ENCODE measurements at places on chromosomes 5 and 9.

DNA sequence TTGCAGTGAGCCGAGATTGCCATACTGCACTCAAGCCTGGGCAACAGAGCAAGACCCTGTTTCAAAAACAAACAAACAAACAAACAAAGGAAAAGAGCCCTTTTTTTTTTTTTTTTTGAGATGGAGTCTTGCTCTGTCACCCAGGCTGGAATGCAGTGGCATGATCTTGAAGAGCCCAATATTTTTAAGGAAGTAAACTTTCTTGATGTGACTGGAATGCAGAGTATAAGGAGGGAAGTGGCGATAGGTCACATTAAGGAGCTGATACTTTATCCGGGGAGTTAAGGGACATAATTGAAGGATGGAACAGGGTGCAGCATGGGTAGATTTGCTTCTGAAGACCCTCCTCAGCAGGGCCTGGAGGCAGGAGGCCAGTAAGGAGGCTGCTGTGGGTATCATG is 13.0 kb downstream of the NAIF1 start:
- DNase-seq = no peak

GRCh38 chr5:73417303-73418034 is 31.1 kb downstream of the FOXD1 start:
- DNase-seq = no peak

- no peak for DNase-seq
Measured at GRCh38 chr5:40376566-40376965, 303.1 kb upstream of the PTGER4 start.

DNA sequence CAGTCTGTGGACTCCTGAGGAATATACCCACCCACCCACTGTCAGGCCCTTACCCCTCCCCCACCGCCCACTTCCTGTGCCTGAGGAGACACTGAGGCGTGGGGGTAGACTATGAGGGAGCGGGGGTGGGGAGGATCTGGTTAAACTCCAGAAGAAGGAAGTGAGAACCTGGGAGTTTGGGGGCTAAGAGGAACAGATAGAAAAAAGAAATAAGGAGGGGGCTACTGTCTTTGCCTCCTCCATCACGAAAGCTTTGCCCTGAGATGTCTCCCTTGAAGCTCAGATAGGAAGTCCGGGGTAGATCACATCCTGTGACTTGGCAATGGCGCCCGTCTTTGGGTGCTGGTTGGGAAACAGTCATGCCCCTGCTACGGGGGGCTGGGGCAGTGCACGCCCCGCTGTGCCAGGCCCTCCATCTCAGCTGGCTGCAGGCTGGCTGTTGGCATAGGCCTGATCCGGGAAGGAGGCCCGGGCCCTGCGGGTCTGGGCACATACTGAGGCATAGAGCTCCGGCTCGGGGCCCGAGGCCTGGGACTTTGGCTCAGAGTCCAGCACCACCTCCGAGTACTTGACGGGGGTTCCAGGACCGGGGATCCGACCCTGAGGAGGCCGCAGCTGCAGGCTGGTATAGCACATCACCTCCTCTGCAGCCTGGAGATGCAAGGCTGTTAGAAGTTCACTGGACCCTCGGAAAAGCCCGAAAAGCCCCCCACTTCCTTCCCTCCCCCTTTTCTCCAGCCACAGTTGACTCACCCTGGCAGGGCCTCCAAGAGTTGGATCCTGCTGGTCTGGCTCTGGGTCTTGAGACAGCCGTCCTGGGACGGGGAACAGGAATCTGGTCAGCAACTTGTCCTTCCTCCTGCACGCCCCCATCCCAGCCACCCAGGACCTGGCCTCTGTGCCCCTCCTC is 1.0 kb downstream of the SIT1 start:
- DNase-seq = no peak

- no peak for DNase-seq
Measured at GRCh38 chr9:119365291-119366027, 3.8 kb downstream of the BRINP1 start.

DNA sequence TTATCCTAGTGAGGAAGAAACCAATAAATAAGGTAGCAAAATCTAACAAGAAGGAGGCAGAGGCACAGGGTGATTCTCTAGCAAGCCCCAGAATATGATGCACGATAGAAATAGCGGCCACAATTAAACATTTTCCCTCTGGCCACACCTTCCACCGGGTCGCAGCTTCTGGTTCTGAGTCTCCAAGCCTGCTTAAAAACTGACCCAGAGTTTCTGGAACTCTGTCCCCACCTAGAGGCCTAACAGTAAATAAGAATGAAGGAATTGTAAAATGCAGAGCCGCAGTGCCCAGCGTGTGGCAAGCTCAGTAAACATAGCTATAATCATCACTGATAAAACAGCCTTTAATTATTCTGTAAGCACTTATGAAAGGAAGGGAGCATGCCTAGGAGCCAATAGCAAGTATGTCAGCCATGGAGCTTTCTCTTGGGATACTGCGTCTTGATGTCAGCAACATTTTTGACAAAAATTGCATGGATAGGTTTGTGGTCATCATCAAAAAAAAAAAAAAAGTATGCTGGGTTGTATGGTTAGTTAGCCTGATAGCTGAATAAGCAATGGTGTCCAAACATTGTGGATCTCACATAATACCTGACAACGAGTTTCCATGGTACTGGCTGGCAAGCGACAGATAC is 465.5 kb downstream of the DNAH5 start:
- no peak for DNase-seq

DNA sequence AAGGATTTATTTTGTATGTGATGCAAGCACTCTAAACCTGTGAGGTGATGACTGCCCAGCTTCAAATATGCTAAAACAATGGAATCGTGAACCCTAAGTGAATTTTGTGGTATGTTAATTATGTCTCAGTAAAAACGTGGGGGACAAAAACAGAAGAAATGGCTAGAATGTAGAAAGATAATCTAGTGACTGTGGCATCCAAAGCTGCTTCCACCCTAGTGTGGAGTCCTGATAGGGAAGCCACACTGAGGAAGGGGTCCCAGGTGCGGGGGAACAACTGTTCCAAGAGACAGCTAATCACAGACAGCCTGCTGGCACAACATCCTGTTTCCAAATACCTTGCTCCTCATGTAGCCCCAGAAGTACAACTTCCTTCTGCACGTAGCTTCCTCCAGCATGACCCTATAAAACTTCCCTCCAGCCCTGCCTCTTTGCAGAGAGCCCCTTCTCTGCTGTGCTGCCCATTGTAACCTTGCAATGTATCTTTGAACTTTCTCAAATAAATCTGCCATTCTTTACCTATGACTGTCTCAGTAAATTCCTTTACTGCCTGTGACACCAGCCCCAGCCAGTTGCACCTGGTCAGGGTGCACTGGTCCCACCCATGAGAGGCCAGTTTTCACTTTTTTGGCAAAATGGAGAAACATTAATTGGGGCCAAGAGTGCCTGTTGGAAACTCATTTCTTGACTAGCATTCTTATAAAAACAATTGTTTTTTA is 4.9 kb downstream of the GMCL2 start:
- DNase-seq = no peak

GRCh38 chr5:141245250-141245717 is at the start of gene PCDHB15:
Gene PCDHB15, plus strand, starts transcription at chr5:141245395. Its CDS starts 184 bp downstream, at chr5:141245579.
- DNase-seq = no peak

GRCh38 chr5:128395073-128395472 is 143.0 kb downstream of the FBN2 start:
- DNase-seq = no peak

GRCh38 chr9:84575705-84576104 is 93.8 kb upstream of the NTRK2 start:
- DNase-seq = no peak

DNA sequence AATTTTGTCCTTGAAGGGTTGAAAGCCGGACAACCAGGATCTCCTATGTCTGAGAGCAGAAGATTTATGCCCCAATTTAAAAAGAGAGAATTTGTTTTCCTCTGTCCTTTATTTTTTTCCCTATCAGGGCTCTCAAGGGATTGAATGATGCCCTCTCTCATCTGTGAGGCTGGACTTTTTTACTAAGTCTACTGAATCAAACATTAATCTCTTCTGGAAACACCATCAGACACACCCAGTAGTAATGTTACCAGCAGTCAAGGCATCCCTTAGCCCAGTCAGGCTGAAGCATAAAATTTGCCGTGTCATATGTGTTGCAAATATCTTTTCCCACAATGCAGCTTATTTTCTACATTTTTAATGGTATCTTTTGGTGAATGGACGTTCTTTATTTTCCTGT is 1497.9 kb downstream of the MAT2B start:
- DNase-seq = no peak

GRCh38 chr9:33233626-33234342 is 6.2 kb upstream of the SPINK4 start:
- no peak for DNase-seq

GRCh38 chr9:113523421-113524141 is 60.1 kb downstream of the RGS3 start:
- peak; percentile 51 for DNase-seq

GRCh38 chr9:13437866-13438265 is 158.4 kb upstream of the MPDZ start:
- DNase-seq = no peak

DNA sequence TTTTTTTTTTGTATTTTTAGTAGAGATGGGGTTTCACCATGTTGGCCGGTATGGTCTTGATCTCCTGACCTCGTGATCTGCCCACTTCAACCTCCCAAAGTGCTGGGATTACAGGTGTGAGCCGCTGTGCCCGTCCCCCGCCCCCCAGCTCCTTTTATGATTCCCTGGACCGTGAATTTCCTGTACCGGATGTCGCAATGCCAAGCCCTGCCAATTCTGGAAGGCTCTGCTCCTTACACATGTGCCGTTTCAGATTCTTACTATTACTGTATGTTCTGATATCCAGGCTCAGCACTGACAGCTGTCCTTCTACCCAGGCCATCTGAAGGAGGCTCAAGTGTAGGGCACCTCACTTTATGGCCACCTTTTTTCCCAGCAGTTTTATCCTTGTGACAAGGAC is 100.1 kb downstream of the PLCXD3 start:
- no peak for DNase-seq

- DNase-seq = no peak
Measured at GRCh38 chr5:180428598-180428997, 65.6 kb upstream of the CNOT6 start.

- DNase-seq = no peak
Measured at GRCh38 chr5:77952636-77953212, 176.6 kb upstream of the TBCA start.

GRCh38 chr5:80239680-80240367 is 16.0 kb downstream of the SERINC5 start:
- DNase-seq = no peak

- no peak for DNase-seq
Measured at GRCh38 chr5:54421976-54422375, 33.5 kb upstream of the HSPB3 start.

- no peak for DNase-seq
Measured at GRCh38 chr5:67178966-67179365, 17.6 kb downstream of the CD180 start.

DNA sequence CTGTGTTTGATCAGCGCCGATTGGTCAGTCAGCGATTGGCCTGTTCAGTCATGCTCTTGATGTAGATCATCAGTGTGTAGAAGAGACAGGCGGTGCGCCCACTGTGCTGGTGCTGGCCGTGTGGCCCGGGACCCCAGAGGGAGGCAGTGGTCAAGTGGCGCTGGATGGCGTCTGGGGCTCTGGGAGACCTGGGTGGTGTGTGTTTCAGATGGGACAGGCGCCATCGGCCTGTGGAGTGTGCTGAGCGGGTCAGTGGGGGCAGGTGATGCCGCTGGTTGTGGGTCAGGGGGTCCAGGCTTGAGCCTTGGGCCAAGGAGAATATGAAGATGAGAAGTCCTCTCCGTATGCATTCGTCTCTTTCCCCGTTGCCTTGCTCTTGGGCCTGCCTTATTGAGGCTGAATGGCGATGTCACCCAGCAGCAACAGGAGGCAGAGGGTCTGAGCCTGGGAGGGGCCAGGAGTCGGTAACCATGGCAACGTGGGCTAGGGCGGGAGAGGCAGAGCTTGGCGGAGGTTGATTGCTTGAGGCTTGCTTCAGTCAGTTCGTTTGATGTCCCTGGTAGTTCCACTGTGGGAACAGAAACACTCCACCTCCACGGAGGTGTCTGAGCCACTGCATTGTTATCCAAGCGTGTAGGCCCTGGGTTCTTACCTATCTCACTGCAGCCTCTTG is 117.8 kb upstream of the CACNA1B start:
- DNase-seq = no peak

DNA sequence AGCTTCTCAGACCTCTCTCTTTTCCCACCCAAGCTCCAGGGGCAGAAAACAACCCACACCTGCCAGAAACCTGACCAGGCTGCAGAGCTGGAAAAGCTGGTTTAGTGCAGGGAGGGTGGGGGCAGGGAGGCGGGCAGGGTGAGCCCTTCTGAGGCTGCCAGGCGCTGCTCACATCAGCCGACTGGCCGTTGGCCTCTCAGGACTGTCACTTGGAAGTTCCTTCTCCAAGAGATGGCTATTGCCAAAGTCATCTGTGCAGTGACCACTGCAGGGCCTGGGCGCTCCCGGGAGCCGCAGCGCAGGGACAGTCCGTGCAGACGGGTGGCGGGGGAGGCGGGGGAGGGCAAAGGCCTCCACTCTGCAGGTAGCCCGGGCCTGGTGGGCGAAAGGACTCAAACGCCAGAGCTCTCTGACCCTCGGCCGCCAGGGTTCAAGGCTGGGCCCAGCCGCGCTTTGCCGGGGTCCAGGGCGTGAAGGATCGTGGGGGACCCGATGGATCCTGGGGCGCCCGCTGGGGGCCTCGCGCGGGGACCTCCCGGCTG is 205.0 kb upstream of the IER5L start:
- no peak for DNase-seq

DNA sequence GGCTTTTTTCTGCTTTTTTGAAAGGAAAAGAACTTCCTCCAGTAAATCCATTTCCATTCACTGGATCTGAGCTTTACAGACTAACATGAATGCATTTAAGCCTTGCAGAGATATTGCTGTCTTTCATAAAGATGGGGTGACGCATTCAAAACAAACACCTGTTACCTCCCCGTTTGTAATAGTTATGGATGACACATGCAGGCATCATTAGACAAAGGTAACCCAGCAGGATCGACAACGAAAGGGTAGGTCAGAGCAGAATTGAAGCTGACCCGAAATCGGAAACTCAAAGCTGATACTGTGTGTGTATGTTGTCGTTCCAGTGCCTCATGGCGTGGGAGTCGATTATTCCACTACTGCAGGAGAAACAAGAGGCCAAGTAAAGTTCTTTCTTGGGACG is 22.2 kb downstream of the SLC46A2 start:
- DNase-seq = no peak

DNA sequence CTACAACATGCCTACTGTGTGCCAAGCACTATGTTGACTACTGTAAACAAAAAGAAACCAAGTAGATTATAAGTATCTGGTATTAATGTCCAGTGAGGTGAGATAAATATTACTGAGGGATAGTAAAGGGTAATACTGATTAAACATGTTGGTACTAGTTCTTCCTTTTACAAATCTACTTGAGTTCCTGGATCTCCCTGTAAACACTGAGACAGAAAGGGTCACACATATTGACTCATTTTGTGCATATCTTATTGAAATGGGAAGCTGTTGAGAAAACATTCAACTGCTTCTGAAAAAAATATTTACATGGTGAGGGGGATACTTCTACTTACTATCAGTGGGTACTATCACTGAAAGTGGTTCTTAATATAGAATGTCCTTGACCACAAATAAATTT is 24.3 kb downstream of the EFNA5 start:
- DNase-seq = no peak

All from stimulated activated CD4-positive, alpha-beta T cell treated with anti-CD3 and anti-CD28 coated beads, TNF-alpha, amount 100 ng/mL, for 48 hours (primary cell).